ENCODE measurements at places on chromosomes 7 and 10.

GRCh38 chr7:16356301-16356958 is 64.9 kb downstream of the CRPPA start:
- no peak for DNase-seq

- DNase-seq: no peak
These were observed 1.6 kb downstream of the SFMBT2 start for GRCh38 chr10:7409045-7409731.

- DNase-seq: no peak
These were observed 177.6 kb downstream of the PPP1R17 start for GRCh38 chr7:31864646-31865045.

DNA sequence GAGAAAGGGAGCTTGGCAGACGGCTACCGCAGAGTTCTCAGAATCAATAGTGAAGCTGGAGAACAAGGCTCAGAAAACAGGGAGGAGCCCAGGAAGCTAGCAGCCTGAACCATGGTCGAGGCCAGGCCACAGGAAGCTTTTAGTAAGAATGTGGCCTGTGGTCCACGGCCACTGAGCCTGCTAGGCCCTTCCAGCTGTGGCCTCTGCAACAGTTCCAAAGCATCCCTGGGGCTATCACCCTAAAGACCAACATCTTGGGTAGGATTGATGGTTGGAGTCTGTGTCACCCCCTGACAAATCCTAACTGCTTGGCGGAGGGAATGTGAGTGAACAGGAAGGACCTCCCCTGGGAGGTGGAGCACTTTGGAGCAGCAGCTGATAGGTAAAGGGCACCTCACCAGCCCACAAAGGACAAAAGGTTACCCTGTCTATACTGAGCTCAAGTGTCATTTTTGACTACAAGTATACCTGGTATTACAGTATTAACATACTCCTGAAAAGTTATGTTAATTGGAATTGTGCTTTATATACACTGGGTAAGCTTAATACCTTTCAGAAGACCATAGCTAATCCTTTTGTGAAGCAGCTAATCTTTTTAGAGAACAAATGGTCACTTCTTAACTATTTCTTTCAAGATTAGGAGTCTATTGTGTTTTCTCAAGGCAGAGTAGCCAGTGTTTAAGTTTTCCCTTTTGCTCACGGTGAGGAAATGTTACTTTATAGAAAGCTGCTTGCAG is 18.7 kb downstream of the PTPRE start:
- no peak for DNase-seq

- DNase-seq: no peak
These were observed 5.8 kb upstream of the PRTFDC1 start for GRCh38 chr10:24958091-24958720.

DNA sequence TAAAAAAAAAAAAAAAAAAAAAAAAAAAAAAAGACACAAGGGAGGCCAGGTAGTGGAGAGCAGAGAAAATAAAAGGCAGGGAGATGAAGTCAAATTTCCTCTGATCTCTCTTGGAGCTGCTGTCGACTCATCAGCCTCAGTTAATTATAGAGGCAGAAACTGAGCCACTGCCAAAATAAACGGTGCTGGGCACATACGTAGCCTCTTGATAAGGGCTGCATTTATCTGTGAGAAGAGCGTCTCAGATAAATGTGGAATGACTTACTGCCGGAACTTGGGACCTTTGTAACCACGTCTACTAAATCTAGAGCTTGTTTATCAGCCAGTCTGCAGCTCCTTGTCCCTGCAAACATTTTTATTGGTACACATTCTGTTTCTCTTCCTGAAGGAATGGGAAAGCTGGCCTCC is 162.3 kb downstream of the BAMBI start:
- DNase-seq: no peak
